CD8-positive, alpha-beta memory T cell (primary cell): ENCODE measurements at places on chromosomes 7 and 10. TPM values are rescaled to one million over a fixed set of nuclear protein-coding genes. Genes with fewer than 3 reads are reported as not detected.

Gene ZNF425
- total RNA-seq, result 1.4 TPM

Gene GPR37
- total RNA-seq, result not detected

Gene AP3M1
- total RNA-seq, result 59.7 TPM

Gene PIP
- not detected for total RNA-seq

Gene MRPS24
- total RNA-seq, result 147 TPM

Gene RPEL1
- total RNA-seq, result not detected

Gene COL1A2
- total RNA-seq, result 0.18 TPM

Gene TET1
- total RNA-seq, result 0.44 TPM

Gene SLC16A12
- not detected for total RNA-seq

Gene KCNIP2
- total RNA-seq, result 1.0 TPM

DNA sequence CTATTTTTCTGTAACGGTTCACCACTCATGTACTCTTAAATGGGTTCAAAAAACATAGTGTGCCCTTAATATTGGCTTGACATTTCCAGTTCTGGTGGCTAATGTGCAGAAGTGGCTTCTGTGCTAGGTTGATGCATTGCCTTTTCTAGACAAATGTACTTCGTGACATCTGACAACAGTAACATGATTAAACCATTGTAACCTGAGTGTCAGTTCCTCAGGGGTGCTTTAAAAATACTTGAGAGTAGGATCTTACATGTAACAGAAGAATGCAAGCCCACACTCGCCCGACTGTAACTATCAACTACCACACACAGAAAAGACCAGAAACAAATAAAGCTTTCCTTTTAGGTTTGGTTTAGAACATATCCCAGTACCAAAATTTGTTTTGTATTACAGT lies 393.4 kb upstream of the NFE2L3 start:
- no peak for DNase-seq

- DNase-seq, result no peak
Observed at GRCh38 chr7:118041251-118041878, 142.6 kb upstream of the LSM8 start.

- DNase-seq, result no peak
Observed at GRCh38 chr10:103197903-103198302, 4.8 kb upstream of the NT5C2 start.

DNA sequence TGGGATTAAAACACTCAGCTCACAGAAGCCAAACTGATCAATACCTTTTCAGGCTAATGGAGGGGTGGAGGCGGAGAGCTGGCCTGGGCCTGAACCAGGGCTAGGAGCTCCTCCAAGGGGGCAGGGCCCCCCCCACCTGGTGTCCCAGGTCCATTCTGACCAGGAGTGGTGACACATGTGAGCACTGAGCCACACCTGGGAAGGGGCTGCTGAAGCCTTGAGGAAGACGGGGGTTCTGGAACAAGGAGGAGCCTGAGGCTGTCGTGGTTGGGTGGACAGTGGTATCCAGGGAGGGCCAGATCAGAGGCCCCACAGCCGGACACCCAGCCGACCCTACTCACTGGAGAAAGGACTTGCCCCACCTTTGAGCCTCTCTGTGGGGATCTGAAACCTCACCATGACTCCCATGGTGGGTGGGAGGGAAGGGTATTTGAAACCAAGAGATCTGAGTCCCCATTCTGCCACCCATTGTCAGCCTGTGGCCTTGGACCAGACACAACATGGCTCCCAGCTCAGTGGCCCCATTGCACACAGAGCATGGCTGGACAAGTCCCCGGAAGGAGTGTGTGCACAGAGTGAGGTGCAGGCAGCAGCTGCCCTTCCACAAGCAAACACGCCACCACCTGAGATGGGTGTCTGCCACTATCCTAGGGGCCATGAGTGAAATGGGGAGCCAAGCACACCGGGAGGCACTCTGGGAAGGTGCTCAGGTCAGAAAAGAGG lies 12.4 kb downstream of the TMEM273 start:
- DNase-seq, result no peak

DNA sequence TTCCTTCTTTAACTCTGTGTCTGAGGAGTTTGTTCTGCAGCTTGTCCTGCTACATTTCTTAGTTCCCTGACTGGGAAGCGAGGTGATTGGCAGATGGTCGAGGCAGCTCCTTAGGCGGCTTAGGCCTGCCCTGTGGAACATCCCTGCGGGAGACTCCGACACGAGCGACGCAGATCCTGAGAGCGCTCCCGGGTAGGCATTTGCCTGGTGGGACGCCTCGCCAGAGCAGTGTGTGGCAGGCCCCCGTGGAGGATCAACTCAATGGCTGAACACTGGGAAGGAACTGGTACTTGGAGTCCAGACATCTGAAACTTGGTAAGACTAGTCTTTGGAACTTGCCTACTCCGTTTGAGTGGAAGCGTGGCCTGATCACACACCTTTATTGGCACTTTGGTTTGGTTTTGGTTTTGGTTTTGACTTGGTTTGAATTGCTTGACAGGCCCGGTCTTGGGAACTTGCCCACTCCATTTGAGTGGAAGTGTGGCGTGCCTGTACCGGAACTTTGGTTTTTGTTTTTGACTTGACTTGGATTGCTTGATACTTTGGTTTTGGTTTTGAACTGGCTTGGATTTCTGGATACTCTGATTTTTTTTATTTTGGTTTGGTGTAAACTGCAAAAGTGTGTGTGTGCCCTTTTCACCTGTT lies 42.6 kb downstream of the MAP3K8 start:
- no peak for DNase-seq

- DNase-seq, result no peak
Observed at GRCh38 chr10:3057946-3058345, 9.4 kb upstream of the PFKP start.

DNA sequence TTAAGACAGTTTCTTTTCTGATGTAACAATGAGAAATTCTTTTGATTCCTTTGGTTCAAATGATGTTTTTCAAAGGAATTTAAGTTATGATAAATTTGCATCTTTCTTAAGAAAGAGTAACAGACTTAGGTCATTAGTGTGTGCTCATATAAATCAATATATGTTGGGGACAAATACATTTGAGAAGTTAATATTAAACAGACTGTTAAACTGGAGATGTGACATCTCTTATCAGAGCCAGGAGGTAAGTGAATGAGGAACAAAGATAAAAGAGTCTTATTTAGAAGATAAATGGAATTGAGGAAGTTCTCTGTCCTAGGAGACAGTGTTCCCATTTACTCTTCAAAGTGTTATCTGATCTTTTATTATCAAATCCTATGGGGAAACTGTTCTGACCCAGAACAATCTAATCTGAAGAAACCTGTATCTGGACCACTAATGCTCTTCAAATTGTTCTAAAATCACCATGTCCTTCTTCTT lies 104.8 kb upstream of the LAMB4 start:
- DNase-seq, result no peak

DNA sequence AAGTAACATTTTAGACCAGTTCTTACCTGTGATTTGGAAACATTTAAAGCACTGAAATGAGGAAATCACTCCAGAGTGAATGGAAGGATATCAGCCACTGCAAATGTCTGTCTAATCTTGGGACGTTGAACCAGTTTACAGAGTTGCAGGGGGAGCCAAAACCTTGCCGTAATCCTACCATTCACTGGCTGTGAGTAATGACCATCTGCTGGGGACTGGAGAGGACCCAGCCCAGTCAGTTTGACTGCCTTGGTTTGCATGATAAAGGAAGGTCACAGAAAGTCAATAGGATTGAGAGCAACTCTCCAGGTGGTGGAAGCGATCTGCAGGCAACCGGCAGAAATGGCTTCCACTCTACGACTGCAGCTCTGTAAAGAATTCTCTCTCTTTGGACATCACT lies 167.2 kb downstream of the AKR1D1 start:
- no peak for DNase-seq

DNA sequence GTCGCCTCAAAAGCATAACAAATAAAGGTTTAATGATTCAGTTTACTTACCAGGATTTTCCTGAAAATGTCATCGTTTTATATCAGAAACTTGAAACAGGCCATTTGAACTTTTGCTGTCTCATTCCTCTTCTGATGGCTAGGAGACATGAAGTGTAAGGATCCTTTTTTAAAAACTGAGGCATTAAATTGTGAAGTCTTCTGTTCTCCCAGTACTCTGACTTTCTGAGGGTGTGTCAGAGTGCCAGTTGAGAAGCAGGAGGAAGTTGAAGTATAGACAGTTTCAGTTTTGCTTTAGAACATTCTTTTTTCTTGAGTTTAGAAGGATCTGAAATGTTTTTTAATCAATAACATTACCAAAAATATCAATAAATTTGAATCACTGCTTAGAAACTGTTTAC lies at the start of gene SAMD9L:
Gene SAMD9L, minus strand, starts transcription at position 242 of the 400 bp plus-strand sequence. CDS start 12,414 bp downstream, outside the sequence.
- DNase-seq, result no peak

DNA sequence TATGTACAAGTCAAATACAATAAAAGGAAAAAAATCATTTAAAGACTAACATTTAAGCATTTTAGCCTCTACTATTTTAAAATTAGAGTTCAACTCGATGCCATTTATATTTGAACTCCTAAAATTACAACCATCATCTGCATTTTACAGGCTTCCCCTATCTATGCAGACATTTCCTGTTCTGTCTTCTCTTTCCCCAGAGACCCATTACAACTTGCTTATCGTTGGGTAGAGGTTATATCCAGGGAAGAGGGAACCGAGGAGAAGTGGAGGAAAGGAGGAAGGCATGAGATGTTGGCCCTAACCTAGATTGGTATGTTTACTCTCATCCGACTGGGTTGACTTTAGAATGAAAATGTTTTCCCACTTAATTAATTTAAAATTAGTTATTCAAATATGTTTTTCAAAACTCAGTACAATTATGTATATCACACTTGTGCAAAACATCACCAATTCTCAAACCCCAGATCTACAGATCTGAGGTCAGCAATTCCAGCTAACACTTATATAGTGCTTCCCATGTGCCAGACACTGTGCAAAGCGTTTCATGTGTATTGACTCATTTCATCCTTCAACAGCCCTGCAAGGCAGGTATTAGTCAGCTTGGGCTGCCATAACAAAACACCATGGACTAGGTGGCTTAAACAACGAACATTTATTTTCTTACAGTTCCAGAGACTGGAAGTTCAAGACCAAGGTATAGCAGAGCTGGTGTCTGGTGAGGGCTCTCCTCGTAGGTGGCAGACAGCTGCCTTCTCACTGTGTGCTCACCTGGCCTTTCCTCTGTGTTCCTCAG lies 27.3 kb upstream of the HERPUD2 start:
- DNase-seq, result no peak

DNA sequence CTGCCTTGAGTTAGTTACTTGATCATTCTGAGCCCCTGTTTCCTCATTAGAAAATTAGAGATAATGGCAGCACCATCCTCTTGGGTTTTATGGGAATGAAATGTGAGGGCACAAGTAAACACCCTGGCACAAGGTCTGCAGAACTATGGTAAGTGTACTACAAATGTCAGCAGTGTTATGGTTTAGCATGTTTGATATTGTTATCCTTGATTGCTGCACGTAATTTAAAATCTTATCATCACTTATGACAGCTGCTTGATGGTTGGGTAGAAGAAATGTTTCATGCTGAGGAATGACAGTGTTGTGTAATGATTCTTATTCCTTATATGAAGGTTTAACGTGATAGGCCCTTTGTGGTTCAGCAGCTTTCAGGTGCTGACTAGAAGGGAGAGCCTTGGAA lies 134.3 kb downstream of the KAT6B start:
- no peak for DNase-seq

DNA sequence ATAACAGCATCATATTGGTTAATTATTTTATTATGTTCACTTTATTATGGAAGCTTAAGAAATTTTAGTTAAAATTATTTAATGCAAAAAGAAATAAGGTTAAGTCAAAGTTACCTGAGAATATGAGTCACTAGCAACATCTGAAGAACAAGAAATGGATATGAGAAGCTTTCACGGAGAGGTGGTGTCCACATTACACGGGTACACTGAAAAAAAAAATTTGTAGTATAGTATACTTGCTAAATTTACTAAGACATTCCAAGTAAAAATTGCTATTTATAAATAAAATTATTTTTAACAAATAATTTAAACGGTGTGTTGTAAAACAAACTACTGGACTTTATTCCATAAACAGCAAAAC lies 63.9 kb downstream of the DPY19L1 start:
- DNase-seq, result no peak

DNA sequence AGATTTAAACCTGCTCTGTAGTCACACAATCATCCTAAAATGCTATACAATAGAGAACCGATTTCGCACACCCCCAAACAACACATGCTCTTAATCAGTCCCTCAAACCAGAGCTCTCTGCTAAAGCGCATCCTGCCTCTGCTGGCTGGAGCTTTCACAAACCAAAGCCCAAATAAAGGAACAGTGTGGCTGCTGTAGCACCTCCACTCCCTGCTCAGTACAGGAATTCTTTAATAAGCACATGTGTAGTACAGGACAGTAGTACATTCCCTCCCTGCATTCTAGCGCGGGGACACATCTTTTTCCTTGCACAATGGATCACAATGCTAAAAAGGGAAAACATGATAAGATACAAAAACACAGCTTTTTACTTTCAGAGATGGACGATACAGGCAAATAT lies 684.6 kb downstream of the MAGI2 start:
- no peak for DNase-seq

GRCh38 chr7:31094271-31094670 lies 42.2 kb downstream of the ADCYAP1R1 start:
- DNase-seq, result no peak

DNA sequence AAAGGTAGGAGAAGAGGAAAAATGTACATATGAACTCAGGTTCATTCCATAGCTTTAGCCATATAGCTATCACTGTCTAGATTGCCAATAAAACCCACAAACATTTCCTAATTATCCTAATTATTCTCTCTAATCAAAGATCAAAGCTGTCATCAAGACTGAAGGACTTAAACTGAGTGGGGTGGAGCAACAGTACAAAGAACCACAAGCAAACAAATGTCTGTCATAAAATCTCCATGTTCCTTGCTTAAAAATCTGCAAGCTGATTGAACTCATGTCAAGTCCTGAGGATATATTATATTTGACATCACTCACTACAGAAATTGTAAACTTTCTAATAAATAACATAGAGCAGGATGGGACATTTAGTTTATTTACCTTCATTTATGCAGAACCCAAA lies 315.9 kb downstream of the SNX13 start:
- no peak for DNase-seq

DNA sequence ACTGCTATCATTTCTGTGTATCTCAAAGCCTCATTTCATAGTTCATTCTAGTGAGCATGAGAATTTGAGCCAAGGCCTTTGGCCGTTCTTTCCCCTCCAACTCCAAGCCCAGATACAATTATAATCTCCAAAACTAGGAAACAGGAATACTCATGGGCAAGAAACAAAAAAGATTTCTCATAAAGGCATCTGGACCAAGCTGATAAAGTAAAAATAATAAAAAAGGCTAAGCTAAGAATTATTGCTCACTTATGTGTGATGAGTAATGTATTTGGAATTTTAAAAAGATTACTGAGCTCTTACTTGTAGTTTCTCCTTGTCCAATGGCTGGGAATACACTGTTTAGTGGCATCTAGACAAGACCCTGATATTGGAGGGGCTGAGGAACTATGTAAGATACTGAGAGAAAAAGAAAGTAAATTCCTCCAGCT lies 196.4 kb upstream of the POM121L12 start:
- no peak for DNase-seq

DNA sequence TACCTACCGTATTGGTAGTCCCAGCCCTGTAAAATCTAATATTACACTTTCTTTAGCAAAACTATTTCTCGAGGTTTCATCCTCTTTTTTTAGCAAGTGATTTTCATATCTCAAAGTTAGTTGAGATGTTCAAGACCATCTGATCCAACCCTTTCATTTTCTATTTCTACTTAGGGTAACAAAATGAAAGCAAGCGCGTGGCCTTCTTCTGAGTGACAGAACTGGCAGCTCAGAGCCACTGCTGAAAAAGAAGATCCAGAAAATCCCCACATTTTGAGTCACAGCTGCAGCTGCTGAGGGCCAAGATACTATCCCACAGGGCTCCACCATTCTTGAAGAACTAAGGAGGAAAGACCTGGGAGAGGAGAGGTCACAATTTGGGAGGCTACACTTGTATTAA lies 24.8 kb upstream of the ZNF800 start:
- DNase-seq, result no peak

- DNase-seq, result no peak
Observed at GRCh38 chr7:159095979-159096411, 48.7 kb downstream of the VIPR2 start.
